ENCODE measurements at places on chromosomes 1 and 21.

- no peak for DNase-seq
Observed at GRCh38 chr1:78292361-78292760, 198.4 kb upstream of the PTGFR start.

DNA sequence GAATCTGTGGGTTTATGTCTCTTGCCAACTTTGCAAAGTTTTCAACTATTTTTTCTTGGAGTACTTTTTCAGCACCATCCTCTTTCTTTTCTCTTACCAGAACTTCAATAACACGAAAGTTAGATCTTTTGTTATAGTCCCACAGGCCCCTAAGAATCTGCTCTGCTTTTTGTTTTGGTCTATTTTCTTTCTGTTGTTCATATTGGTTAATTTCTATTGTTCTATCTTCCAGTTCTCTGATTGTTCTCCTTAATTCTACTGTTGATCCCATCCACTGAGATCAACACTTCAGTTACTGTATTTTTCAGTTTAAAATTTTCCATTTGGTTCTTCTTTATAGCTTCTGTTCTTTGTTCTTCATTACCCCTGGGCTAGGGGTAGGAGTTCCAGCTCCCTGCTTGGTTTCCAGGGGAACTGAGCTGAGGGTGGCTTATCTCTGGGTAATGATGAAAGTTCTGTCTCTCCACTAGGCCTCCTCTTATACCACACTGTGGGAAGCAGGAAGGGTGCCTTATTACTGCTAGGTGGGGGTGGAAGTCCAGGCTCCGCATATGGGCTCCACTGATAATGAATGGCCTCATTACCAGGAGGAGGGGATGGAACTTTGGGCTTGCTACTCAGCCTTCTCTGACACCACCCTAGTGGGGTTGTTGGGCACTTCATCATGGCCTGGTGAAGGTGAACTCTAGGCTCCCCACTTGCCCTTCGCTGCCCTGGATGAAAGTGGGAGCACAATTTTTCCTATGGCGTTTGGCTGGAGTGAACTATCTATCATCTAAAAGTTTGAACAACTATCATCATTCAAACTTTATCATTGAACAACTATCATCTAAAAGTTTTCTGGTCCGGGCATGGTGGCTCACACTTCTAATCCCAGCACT is 39.3 kb downstream of the NAV1 start:
- no peak for DNase-seq

DNA sequence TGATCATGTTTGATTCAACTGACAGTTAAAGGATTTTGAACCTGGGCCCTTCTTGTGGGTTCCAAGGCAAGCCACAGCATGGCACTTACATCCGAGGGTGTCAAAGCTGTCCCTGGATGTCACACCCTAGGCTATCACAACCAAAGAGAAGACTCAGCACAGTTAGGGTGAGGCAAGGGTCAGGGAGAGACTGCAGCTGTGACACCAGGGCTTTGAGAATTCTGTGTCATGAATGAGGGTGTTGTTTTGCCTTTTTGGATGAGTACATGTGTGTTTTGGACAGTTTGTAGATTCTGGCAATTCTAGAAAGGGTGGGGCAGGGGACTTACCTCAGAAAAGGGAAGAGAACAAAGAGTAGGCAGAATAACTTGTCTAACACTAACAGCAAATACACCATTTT is 37.8 kb upstream of the ZNF326 start:
- DNase-seq = no peak

DNA sequence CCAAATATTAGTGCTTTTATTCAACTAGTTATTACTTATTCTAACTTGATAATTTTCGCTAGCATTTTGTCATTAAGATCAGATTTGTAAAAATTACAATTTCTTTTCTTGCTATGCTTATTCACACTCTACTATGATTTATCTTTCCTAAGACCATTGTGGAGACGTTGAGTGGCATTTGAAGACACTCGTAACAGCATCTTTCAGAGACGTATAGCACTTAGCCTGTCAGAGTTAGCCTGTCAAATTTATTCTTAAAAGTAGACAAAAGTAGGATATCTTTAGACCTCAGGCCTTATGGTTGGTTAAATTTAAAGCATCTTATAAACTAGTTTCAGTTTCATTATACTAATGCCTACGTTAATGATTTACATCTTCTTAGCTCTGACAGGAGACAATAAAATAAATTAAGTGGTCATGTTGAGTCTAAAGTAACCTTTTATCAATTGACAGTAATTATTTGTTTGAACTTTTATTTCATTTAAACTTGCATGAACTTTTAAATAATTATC is 1410.1 kb downstream of the MRPL39 start:
- no peak for DNase-seq

All from activated T-cell treated with anti-CD3 and anti-CD28 coated beads, Interleukin-2, amount 50 U/mL, for 48 hours (primary cell).